ENCODE measurements at places on chromosomes 12 and 14.

- no peak for DNase-seq
Observed at GRCh38 chr12:76666290-76666835, 97.6 kb upstream of the ZDHHC17 start.

GRCh38 chr12:54195737-54196347 is 7.1 kb upstream of the SMUG1 start:
- no peak for DNase-seq

DNA sequence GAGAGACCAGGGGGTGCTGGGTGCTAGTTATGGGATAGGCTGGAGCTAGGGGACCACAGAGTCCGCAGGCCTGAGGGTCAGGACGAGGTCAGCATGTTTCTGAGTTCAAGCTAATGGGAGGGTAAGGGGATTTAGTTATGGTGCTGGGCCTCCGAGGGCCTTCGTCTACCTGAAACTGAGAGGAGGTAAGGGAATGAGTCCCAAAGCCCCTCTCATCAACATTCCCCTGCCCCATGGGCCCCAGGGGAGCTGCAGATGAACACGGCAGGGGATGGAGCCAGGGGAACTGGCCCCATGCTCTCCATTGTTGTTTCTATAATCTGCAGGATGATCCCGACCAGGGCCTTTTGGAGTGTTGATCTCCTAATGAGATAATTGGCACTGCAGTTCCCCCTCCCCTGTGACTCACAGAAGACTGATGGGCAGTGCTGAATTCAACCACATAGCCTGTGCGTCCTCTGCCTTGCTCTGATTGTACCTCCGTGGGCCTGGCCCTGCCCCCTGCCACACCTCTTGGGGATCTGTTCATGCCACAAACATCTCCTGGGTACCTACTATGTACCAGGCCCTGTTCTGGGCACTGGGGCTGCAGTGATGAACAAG is 21.4 kb downstream of the FAIM2 start:
- DNase-seq = no peak

DNA sequence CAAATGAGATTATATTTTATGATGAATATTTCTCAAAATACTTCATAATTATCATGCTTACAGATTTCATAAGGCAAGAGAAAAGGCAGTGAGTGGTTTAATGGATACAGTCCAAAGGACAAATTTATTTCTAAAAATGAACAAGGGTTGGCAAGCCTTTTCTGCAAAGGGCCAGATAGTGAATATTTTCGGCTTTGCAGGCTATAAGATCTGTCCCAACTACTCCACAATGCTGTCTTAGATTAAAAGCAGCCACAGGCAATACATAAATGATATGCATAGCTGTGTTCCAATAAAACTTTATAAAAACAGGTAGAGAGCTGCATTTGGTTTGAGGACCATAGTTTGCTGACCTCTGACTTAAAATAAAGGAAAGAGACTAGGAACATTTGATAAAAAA is 42.9 kb upstream of the STK38L start:
- no peak for DNase-seq

DNA sequence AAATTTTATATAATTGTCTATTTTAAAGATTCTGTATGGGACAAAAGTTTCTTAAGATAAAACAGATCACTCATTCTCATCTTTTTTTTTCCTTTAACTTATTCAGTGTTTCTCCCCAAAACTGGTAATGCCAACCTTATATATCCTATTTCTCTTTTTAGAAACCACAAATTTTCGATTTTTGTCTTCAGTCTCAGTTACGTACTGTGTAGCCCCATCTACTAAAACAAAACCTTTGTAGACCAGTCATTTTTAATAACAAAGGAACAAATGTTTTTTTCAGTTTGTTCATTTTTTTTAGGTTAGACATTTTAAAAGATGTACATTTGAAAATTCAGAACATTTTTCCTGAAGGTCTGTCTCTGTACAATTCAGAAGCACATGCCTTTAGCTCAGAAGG is 18.2 kb downstream of the PNMA1 start:
- no peak for DNase-seq

DNA sequence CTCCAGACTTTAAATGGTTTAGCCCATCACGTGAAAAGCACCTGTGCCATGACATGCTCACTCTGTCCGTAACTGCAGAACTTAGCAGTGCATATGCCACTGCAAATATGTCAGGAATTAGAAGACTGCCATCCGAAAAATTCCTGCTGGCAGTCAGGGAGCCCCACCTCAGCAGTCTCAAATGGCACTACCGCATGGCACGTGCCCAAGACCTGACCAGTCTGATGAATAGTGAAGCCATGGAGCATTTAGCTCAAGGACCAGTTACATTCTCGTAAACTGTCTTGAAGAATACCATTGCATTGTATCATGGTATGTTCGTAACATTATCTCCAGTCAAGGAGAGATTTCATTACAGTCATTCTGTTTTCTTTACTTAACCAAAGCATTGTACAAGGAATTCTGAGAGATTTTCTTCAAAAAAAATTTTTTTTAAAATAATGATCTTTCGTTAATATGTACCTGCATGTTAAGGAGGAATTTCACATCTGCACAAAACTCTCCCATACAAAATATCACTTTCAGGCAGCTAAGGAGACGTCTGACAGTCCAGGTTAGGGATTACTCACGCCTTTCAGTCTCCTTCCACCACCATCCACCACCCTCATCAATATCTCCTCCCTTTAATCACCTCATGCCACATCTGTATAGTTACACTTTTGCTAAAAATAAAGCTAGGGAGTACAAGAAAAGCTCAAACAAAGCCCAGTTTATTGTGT is 138.5 kb downstream of the ANO2 start:
- no peak for DNase-seq

DNA sequence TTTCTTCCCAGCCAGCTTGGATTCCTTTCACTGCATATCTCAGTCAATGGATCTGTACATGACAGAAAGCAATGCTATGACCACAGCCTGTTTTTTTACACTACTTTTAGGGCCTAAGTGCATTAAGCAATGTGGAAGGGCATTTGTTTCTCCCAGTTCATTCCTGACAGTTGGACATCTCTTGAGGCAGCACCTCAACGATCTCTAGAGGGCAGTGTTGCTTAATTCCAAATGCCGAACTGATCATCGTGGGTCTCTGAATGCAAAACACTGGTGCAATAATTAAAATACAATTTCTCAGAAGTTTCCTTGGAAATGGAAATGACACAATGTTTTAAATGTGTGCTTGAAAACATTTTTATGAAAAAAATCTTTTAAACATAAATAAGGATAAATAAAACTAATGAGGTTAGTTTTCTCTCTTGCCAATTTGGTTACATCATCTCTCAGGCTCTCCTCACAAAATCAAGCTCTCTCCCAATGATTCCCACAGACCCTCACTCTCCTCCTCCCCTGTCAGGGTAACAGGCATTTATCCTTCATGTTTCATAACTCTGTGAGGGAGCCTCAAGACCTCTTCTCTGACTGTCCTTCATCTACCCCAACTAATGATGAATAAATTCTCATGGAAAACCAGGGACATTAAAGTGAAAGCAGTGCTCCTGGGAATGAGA is 192.4 kb upstream of the SLC16A7 start:
- no peak for DNase-seq

DNA sequence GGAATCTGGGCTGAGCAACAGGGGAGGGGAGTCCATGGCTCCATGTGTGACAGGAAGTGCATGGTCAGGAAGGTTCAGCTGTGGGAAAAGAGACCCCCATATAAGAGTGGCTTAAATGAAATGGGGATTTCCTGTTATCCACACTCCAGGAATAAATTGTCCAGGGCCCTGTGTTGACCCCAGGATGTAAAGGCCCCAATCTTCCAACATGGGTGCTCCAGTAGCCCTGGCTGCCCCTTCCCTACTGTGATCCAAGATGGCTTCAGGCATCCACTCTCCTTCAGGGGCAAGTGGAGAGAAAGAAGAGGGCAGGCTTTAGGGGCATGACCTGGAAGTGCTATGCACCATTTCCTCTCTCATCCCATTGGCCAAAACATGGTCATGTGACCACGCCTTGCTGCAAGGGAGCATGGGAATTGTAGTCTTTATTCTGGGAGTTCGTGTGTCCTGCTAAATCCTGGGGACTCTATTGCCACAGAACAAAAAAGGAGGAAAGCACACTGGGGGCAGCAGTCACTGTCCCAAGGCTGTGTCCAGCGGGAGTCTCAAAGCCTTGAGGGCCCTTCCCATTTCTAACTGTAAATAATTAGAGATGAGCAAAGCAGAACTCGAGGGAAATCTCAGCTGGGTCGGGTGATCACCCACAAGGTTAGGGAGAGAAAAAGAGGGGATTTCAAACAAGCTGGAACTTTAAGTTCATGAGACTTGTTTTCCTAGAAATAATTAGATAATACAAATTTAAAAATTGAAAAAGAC is 289.2 kb downstream of the ADGRD1 start:
- no peak for DNase-seq

DNA sequence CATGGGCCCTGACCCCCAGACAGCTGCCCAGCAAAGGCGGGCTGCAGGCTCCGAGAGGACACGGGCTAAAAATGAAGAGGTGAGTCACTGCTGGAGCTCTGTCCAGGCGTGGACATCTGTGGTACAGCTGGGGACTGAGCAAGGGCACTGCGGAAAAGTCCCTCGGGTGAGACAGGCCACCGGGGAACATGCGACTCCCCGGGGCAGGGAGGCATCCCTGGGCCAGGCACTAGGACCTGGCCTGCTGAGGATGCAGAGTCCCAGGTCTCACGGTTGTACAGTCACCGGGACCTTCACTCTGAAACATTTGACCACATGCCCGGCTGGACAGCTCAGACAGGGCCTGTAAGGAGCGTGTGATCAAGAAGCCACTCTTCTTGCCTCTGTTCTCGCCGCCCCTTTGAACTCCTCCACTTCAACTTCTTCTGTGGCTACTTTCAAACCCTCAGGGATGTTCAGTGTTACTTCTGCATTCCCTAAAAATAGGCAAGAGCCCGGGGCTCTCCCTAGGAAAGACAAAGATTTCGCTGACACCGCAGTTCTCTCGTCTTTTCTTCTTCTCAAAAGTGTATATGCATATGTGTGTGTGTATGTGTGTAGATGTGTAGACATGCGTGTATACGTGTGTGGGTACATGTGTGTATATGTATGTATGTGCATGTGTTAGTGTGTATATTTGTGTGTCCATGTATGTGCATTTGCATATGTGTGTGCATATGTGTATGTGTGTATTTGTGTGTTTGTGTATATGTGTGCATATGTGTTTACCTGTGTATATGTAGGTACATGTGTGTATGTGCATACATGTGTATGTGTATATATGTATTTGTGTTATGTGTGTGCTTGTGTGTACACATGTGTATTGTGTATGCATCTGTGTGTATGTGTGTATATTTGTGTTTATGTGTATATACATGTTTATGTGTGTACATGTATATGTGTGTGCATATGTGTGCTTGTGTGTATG is 5.0 kb upstream of the RFLNA start:
- DNase-seq = no peak

GRCh38 chr14:31024010-31024480 is 1.4 kb upstream of the AP4S1 start:
- no peak for DNase-seq

- no peak for DNase-seq
Observed at GRCh38 chr12:121628536-121628935, 2.2 kb downstream of the ORAI1 start.

- DNase-seq = no peak
Observed at GRCh38 chr14:93926873-93927799, at the start of gene FAM181A. FAM181A (plus strand) TSS chr14:93927344; CDS start chr14:93928286, 942 bp downstream.

DNA sequence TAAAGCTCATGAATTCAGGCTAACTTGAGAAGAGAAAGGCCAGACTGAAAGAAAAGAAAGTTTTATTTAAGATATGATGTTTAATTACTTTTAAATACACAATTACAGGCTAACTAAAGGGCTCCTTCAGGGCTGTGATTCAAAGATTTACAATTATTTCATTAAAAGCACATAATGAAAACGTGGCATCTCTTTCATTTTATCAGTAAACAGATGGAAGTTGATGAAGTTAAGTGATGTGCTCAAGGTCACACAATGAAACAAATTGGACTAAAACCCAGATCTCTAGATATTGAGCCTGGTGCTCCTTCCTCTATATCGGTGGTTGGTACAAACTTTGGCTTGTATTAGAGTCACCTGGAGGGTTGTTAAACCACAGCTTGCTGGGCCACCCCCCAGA is 13.5 kb upstream of the NFKBIA start:
- DNase-seq = no peak

DNA sequence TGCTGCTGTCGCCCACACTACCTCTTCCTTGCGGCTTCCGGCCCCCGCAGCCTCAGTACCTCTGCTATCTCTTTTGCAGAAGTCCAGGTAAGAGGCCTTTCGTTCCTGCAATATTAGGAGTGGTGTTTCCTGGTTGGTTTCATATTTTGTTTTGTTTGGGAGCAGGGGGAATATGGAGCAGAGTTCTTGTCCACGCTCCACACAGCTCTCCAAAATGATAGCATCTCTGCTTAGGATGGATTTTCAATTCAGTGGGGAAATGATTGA is 768 bp downstream of the OXA1L start:
- no peak for DNase-seq

DNA sequence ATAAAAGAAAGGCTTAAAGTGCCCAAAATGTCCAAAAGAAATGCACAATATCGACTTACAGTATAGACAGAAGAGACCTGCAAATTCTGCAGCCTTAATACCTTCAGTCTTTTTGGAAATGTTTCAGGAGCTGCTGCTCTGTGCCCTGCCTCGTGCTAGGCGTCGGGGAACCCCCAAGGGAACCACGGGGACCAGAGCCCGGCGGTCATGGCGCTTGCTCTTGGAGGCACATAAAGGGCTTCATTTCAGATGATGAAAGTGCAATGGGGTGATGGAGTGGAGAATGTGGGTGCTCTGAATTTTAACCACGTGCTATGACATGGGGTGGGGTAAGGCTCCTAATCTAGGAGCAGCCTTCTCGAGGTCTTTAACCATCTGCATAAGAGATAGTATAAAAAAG is 14.8 kb upstream of the AACS start:
- DNase-seq = no peak

- no peak for DNase-seq
Observed at GRCh38 chr12:67449591-67450052, 180.5 kb downstream of the CAND1 start.

DNA sequence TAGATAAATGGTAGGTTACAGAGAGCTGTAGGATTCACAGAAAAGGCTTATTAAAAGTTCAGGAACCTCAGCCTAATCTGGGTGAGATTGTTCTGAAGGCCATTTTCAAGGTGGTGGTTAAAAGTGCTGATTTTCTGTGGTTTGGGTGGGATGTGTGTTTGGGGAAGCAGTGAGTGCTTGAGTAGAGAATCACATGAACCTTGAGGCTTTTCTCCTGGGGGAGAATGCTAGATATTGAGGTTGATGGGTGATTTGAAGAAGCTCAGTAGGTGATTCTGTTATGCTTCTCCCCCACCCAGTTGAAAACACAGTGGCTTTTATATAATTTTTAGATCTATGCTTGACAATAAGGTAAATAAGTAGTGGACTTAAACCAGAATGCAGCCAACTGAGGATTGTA is 420.9 kb downstream of the PCNX1 start:
- no peak for DNase-seq

DNA sequence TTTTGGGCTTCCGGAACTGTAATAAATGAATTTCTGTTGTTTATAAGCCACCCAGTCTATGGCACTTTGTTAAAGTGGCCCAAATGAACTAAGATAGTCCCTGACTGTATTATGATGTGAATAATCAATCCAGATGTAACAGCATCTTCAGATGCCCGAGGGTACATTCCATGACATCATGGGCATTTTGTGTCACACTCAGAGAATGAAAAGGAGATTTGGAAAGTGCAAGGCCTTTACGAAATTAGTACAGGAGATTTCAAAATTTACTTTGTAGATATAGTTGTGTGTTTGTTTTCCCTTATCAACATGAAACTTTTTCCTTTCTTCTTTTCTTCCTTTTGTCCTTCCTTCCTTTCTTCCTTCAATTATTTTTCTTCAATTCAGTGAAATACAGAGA is 54.2 kb upstream of the AMIGO2 start:
- no peak for DNase-seq
